IMR-90 (cell line): ENCODE measurements at places on chromosomes 5 and 9. TPM values are rescaled to one million over a fixed set of nuclear protein-coding genes. Genes with fewer than 3 reads are reported as not detected.

Gene DMGDH
- under 0.01 and 0.18 TPM in 2 replicates for total RNA-seq

Gene ZNF366
- not detected in 2 replicates for total RNA-seq

Gene GRXCR2
- not detected in 2 replicates for total RNA-seq

Gene CCDC183
- under 0.01 TPM in 1 of 2 replicates, not detected in the other for total RNA-seq

Gene THG1L
- total RNA-seq, result 20.4 and 32.5 TPM in 2 replicates

Gene MYMK
- not detected in 2 replicates for total RNA-seq

Gene MAP1B
- total RNA-seq, result 183 and 212 TPM in 2 replicates

Gene OTULINL
- 0.18 and 0.28 TPM in 2 replicates for total RNA-seq

Gene SPATA9
- 0.72 and 0.83 TPM in 2 replicates for total RNA-seq

Gene TLX3
- not detected in 2 replicates for total RNA-seq

Gene PCDHB14
- 0.18 and 0.28 TPM in 2 replicates for total RNA-seq

Gene MARCOL
- not detected in 2 replicates for total RNA-seq

Gene TMEM232
- total RNA-seq, result 0.36 and 0.56 TPM in 2 replicates

Gene TGFBI
- 483 and 618 TPM in 2 replicates for total RNA-seq

Gene ADRB2
- total RNA-seq, result 3.4 and 4.4 TPM in 2 replicates

Gene MARVELD2
- total RNA-seq, result 0.54 and 0.83 TPM in 2 replicates

Gene ARHGEF37
- total RNA-seq, result 0.28 and 0.54 TPM in 2 replicates

Gene SAXO1
- total RNA-seq, result under 0.01 TPM in 1 of 2 replicates, not detected in the other

Gene LHX3
- total RNA-seq, result not detected in 2 replicates

Gene AFAP1L1
- total RNA-seq, result 5.3 and 5.7 TPM in 2 replicates

Gene GPR150
- total RNA-seq, result under 0.01 TPM in 2 replicates

Gene PLK2
- 322 and 337 TPM in 2 replicates for total RNA-seq

Gene KCTD16
- 1.1 and 1.4 TPM in 2 replicates for total RNA-seq

Gene FBXO38
- total RNA-seq, result 70.1 and 86.7 TPM in 2 replicates

Gene TSLP
- 0.28 and 0.54 TPM in 2 replicates for total RNA-seq

Gene ZNF622
- total RNA-seq, result 49.3 and 66.4 TPM in 2 replicates

Gene KIF24
- total RNA-seq, result 2.5 and 3.0 TPM in 2 replicates

Gene C9orf72
- 3.4 and 5.0 TPM in 2 replicates for total RNA-seq

Gene GKAP1
- 0.18 and 1.7 TPM in 2 replicates for total RNA-seq

Gene MLANA
- total RNA-seq, result not detected in 2 replicates

Gene LPAR1
- 260 and 315 TPM in 2 replicates for total RNA-seq

Gene ESM1
- total RNA-seq, result 8.9 and 10.2 TPM in 2 replicates

Gene PLCXD3
- under 0.01 TPM in 2 replicates for total RNA-seq

Gene CCDC69
- total RNA-seq, result 0.36 and 0.56 TPM in 2 replicates

Gene ANKRD34B
- not detected in 2 replicates for total RNA-seq

Gene CEL
- under 0.01 TPM in 2 replicates for total RNA-seq

Gene PTPDC1
- 6.1 TPM in 2 replicates for total RNA-seq

Gene WNT8A
- not detected in 2 replicates for total RNA-seq

Gene FAXDC2
- 4.2 and 4.3 TPM in 2 replicates for total RNA-seq

Gene FOXD4L4
- under 0.01 TPM in 1 of 2 replicates, not detected in the other for total RNA-seq

Gene LCNL1
- not detected in 2 replicates for total RNA-seq

Gene TAS2R1
- total RNA-seq, result not detected in 2 replicates

Gene GMCL2
- total RNA-seq, result not detected in 2 replicates

Gene OR2Y1
- total RNA-seq, result not detected in 2 replicates

Gene SH3PXD2B
- total RNA-seq, result 7.8 and 8.2 TPM in 2 replicates

Gene SLC46A2
- total RNA-seq, result not detected in 2 replicates

Gene ZNF454
- total RNA-seq, result under 0.01 and 0.18 TPM in 2 replicates

Gene CNTNAP3
- 0.90 and 1.1 TPM in 2 replicates for total RNA-seq

Gene CCL27
- total RNA-seq, result 0.18 TPM in 1 of 2 replicates, not detected in the other

Gene HTR1A
- total RNA-seq, result not detected in 2 replicates

Gene SAPCD2
- 3.3 and 3.4 TPM in 2 replicates for total RNA-seq

Gene ACER2
- total RNA-seq, result 1.6 and 1.9 TPM in 2 replicates

Gene ANKRD55
- 0.28 TPM in 1 of 2 replicates, not detected in the other for total RNA-seq

Gene CARD19
- 17.4 and 23.3 TPM in 2 replicates for total RNA-seq

Gene FSTL4
- 0.18 TPM in 1 of 2 replicates, not detected in the other for total RNA-seq

Gene PTGER4
- total RNA-seq, result 7.9 and 10.6 TPM in 2 replicates

Gene ADCY2
- total RNA-seq, result not detected in 2 replicates

Gene C7
- total RNA-seq, result 0.54 and 0.83 TPM in 2 replicates
